ENCODE measurements at places on chromosomes 3 and 15.
A peak's percentile ranks its signal among the peaks of the same experiment; 100 is the strongest.

DNA sequence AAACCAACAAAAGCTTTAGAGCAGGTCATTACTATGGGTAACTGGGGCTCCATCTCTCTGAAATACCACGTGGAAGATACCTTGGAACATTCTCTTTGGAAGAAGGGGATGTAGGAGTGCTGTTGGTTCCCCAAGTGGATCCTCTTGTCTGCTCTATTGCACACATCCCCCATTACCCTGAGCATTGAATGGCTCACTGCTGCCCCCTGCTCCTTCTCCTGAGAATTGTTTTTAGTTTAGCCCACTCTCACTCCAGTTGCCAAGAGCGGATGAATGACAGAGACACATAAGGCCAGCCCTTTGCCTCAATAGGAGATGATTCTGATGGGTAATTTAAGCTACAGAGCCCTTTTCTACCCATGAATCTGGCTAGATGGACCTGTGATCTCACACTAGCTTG is 135.6 kb upstream of the SUCLG2 start:
- peak; percentile 77 for DNase-seq

DNA sequence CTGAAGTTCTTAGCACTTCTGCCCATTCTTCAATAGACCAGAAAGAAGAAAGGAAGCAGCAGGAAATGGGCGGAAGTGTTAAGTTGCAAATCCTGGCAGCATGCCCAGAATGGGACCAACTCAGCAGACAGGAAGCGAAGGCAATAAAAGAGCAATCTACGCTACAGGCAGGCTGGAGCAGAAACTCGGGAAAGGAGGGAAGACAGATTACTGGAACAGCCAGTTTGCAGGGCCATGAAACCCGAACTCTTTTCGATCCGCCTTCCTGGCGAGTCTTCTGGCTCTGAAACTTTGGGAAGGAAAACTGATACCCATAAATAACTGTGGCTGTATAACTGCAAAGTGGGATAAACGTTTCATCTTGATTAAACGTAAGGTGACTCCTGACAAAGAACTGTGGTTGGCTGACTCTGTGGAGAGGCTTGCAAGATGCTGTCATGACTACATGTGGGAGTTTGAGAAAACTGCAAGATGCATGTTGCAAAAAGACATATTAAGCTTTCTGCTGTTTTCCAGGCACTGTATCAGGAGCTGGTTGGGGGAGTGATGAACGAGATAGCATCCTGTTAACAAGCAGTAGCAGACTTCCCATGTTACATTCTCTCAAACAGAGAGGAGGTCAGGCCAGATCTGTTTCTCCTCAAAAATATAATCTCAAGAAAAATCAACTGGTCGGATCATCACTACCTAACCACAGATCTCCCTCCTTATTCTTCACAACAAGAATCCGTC is 67.8 kb downstream of the FMN1 start:
- DNase-seq, result peak; percentile 35

DNA sequence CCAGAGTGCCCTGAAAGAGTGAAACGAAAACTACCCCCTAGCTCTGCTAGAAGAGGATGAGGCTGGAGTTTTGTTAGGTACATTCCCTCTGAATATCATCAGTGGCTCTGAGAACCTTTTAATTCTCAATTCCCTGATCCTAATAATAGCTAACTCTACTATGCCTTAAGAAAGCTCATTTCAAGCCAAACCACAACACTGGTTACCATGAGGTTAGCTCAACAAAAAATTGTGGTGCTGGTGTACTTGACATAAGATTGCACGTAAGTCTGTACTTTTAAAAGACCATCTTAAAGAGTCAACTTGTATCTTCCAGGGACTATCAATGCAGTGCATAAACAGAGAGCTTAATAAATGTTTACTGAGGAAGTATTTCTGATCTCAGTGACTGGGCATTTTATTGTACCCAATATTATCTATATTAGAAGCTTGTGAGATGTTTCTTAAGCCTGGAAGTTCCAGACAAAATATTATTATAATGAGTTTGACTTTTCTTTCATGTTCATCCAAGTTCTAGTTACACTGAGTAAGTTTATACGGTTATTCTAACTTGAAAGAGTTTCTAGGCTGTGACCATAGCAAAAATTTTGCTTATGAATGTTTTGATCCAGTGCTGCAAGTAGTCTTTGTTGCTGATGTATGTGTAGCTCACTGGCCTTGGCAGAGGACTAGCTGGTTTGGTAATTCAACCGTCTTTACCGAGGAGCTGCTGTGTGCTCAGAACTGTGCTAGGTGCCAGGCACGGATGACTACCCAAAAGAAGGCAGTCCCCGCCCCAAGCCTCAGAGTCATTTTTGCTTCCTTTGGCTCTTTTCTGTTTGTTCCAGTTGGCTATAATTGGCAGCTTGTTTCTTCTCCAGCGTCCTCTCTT is 334.4 kb upstream of the TRIM42 start:
- no peak for DNase-seq

- no peak for DNase-seq
Measured at GRCh38 chr3:80643421-80643820, 875.6 kb upstream of the ROBO1 start.

- no peak for DNase-seq
Measured at GRCh38 chr3:159818997-159819500, 169.6 kb upstream of the IL12A start.

DNA sequence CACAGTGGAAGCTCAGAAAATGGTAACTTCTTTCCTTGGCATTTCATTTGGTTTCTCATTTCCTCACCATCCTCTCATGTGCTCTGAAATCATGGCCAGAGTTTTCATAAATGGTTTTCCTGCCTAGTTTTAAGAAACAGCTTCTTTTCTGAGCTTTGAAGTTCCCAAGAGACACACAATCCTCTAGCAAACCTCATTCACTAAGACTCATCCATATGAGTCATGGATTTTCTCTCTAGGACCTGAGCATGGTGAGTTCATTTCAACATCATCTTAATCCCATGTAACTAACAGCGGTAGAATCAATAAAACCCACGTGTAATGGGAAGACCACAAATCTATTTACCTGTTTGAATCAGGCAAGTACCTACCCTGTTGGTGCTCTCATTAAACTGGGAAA is 274.5 kb upstream of the LRTM1 start:
- DNase-seq, result no peak
